Fibroblast of skin of back (primary cell): ENCODE measurements at places on chromosomes 2 and 18.

- no peak for DNase-seq
Observed at GRCh38 chr2:136221026-136221425, 103.1 kb upstream of the CXCR4 start.

GRCh38 chr2:18800240-18800971, 211.0 kb upstream of the NT5C1B start:
- DNase-seq, result no peak

GRCh38 chr2:106158871-106159270, 35.2 kb downstream of the UXS1 start:
- DNase-seq, result no peak

- DNase-seq, result no peak
Observed at GRCh38 chr2:80071941-80072340, 232.6 kb downstream of the LRRTM1 start.

DNA sequence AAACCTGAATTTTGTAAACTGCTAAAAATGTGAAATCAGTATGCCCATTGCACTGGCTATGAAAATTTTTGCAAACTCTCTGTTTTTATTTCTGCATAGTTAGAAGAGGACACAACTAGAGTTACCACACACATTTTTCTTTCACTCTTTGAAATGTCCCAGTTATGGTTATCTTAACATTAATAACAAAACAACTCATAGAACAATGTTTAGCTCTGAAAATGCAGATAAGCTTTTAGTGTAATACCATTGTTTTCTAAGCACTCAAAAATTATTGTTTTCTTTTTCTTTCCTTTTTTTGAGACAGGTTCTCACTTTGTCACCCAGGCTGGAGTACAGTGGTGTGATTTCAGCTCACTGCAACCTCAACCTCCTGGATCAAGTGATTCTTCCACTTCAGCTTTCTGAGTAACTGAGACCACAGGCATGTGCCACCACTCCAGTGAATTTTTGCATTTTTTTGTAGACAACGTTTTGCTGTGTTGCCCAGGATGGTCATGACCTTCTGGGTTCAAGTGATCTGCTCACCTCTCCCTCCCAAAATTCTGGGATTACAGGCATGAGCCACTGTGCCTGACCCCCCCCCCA, 1204.5 kb upstream of the ZEB2 start:
- peak; percentile 31 for DNase-seq

DNA sequence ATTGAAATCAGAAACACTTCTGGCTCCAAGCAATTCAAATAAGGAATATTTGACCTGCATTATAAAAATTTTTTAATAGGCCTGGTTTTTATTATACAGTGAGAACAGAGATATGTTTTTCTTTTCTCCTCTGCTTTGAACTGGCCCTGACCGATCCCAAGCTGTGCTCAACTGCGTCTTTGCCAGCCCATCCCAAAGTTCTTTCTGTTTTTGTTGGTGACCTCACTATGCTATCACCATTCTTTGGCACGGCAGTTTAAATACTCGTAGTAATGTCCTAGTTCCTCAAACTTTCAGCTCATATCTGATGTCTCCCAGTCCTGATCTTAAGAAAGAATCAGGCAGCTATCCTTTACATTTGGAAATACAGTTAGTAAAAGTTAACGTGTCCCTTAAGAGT, 42.3 kb upstream of the NETO1 start:
- peak; percentile 53 for DNase-seq

GRCh38 chr2:33555681-33556080, 43.4 kb downstream of the FAM98A start:
- DNase-seq, result no peak

- DNase-seq, result no peak
Observed at GRCh38 chr2:34734042-34734441, 1134.9 kb upstream of the FAM98A start.

- DNase-seq, result no peak
Observed at GRCh38 chr2:106137731-106138521, 56.2 kb downstream of the UXS1 start.

DNA sequence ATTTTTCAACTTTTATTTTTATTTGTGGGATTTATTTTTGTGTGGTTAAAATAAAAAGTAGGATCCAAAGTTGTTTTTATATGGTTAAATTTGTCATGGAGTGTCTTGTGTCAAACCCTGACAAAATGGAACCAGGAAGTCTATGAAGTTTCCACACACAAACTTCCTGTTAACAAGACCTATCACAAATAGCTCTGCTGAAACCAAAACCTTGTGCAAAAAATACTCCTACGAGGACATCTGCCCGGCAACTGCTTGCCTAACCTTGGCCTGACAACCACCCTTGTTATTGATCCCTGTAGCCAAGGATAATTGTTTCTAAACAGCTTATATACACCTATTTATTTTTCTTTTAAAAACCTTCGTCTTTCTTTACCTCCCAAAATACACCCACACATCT, 389.6 kb downstream of the TRIB2 start:
- DNase-seq, result no peak

- peak; percentile 40 for DNase-seq
Observed at GRCh38 chr2:241620419-241620769, 16.6 kb downstream of the THAP4 start.

- DNase-seq, result peak; percentile 17
Observed at GRCh38 chr2:168770796-168771195, 31.6 kb upstream of the NOSTRIN start.

DNA sequence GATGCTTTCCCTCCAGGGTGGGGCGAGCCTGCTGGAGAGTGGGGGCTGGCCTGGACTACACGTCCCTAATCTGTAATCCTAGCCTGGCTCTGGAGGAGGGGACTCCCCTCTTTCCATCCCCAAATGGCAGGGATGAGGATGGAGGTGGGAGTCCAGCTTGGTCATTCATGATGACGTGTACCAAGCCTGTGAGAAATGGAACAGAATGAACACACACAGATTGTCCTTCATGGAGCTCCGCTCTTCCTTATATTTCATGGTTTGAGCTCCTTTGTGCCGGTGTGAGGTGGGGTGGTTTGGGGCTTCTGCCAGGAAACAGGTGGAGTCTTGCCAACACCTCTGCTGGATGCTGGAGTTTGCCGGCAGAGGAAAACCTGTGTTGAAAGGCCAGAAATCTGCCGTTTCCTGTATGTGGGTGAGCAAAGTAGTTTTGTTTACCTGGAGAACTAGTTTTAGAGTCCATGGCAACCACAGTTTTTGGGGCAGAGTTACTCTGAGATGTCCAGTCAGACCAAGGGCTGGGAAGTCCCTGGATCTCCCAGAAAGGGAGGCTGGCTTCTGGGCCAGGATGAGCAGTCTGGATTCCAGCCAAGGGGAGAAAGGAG, 417.6 kb upstream of the MEX3C start:
- DNase-seq, result no peak

- DNase-seq, result no peak
Observed at GRCh38 chr2:193409951-193410350, 1215.2 kb upstream of the TMEFF2 start.

DNA sequence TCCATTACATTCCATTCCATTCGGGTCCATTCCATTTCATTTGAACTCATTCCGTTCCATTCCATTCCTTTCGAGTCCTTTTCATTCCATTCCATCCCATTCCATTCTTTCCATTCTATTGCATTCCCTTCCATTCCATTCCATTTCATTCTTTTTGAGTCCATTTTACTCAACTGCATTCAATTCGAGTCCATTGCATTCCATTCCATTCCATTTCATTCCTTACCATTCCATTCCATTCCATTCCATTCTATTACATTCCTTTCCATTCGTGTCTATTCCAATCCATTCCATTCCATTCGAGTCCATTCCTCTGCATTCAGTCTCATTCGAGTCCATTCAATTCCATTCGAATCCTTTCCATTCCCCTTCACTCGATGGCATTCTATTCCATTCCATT, 1128.8 kb downstream of the RPIA start:
- no peak for DNase-seq

- DNase-seq, result peak; percentile 48
Observed at GRCh38 chr2:36770542-36771287, 74.2 kb downstream of the VIT start.
